Bone marrow (tissue), 2 donors: ENCODE measurements at places on chromosomes 13 and 19.

DNA sequence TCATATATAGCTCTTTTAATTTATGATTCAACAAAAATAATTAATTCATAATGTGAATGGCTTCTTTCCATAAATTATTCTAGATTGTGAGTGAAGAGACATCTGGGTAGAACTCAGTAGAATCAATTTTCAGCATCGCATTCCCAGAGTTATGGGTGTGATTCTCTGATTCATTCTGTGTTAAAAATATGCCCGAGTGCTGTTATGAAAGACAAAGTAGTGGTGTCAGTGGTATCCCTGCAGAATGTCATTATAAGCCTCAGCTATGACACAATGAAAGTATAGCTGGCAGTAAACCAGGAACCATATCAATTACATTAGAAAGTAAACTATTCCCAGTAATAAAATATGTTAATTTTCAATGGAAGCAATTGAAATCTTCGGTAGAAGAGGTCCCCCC, 480.5 kb upstream of the SLITRK1 start:
- no peak for DNase-seq

- DNase-seq = no peak
These were observed 70.6 kb upstream of the MEDAG start for GRCh38 chr13:30835442-30835841.

DNA sequence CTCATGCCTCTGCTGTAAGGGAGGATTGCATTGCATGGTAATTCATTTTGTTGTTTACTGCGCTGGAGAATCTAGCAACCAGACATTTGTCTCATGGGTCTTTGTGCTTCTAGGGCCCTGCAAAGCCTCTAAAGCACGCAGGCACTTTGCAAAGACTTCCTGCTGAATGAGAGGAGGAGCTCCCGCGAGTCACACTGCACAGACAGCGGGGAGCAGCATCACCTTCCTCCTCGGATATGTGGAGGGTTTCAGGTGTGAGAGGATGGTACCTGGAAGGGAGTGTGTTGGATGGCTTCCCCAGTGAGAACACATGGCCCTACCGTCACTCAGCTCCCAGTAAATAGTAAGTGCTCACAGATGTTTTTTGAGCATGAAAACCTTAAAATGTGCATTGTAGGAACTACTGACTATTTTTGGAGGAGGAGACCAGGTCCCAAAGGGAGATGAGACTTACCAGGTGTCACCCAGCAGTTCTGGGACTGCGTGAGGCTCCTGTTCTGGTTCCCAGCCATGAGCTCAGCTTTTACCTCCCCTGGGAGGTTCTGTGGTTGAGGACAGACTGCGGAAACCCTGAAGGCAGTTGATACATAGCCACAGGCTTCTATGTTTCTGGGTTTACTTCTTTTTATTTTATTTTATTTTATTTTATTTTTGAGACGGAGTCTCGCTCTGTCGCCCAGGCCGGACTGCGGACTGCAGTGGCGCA, 278.0 kb downstream of the FGF9 start:
- no peak for DNase-seq

- DNase-seq = no peak
These were observed 17.2 kb downstream of the FGF9 start for GRCh38 chr13:21688056-21688455.
